Amniotic stem cell (primary cell): ENCODE measurements at places on chromosomes 13 and 19.

DNA sequence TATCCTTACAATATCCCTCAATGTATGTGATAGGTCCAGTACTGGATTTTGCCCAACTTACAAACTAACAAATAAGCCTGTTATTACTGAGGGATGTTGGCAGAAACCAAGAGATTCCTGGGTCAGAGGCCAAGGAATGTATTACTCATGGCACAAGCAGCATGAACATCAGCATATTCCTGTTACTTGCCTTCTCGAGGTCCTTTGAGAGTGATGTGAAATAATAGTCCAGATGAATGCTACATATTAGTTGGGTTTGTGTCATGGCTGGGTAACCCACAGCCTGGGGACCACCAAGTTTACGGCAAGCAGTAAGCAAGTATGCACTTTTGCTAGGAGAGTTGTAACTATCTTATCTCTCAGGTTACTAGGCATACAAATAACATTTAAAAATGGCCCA lies 384.5 kb upstream of the GPC6 start:
- no peak for DNase-seq

DNA sequence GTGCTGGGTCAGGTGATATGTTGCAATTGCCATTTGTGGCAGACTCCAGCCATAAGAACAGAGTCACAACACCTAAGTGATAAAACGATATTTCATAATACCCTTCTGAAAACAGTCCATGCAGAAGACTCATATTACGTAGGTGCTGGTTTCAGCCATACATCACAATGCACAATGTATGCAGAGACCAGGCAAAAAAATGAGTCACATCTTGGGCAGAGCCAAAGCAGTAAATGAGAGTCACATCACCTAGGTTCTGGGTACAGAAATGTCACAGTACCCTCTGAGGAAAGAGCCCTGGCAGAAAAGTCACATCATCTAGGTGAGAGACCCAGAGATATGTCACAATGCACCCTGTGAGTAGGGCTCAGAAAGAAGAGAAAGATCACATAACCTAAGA lies 125.2 kb upstream of the ZNF91 start:
- DNase-seq = no peak

DNA sequence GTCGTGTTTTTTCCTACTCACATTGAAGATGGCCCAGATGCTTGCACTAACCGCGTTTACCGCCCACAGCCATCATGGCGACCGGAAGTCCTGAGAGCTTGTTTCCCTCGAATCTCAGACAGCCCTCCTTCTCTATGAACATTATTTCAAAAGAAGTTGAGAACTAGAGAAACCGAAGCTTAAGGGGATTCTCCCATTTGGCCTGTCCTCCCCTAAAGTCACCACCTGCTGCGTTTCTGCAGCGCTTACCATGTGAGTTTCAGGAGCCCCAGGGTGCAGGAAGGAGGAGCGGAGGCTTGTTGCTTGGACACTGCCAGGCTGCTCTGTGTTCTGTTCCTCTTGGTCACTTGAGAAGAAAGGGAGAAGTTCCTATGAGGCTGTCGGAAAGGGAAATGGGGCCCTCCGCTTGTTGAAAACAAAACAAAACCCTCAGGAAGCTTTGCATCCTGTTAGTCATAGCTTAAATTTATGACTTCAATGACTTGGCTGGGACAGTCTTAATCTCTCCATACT lies 6.2 kb downstream of the CARD8 start:
- no peak for DNase-seq

GRCh38 chr13:22061806-22062391 lies 391.0 kb downstream of the FGF9 start:
- DNase-seq = no peak

- DNase-seq = no peak
Observed at GRCh38 chr13:72556945-72557344, 170.5 kb downstream of the MZT1 start.
